Retinal pigment epithelial cell (primary cell): ENCODE measurements at places on chromosomes 11 and 22.

DNA sequence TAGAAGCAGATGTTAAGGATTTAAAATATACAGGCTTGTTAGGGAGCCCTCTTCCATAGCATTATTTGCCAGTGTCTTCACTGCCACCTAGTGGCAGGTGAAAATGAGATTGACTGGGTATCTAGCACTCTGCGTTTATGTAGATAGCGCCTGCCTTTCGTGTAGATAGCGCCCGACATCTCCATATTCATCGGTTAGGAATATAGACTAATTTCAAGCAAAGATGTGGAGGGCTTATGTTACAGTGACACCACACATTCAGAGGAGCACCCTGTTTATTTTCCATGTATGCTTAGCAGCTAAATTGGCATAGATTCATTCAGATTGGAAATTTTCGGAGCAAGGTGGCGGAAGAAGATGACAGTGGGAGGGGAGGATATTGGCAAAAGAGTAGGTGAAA lies 72.0 kb downstream of the SLC5A12 start:
- DNase-seq = peak; percentile 21

DNA sequence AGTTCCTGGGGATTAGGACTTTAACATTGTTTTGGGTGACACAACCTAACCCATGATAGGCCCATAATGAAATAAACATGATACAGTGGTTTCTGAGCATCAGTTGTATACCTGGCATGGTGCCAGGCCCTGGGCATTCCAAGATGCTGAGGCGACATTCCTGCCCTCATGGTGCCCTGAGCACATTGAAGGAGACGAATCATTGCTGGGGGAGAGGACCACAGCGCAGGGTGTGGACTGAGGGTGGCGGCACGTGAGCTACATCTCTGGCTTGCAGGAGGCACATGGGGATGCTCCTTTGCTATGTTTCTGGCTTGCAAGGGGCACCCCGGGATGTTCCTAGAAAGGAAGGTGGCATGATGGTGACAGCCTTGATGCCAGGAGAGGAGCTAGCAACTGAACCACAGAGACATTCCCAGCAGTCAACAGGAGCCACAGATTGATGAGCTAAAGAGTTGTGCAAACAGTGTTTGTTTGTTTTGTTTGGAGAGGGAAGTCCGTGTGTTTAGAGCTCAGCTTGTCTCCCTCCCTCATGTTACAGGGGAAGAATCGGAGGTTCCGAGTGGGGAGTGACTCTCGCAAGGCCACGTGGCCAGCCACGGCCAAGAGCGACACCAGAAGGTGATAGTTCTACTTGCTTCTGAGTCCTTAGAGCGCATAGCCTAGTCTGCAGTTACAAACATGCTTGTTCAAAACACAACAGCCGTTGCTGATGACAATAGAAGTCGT lies 106.4 kb downstream of the MIAT start:
- DNase-seq = peak; percentile 45

DNA sequence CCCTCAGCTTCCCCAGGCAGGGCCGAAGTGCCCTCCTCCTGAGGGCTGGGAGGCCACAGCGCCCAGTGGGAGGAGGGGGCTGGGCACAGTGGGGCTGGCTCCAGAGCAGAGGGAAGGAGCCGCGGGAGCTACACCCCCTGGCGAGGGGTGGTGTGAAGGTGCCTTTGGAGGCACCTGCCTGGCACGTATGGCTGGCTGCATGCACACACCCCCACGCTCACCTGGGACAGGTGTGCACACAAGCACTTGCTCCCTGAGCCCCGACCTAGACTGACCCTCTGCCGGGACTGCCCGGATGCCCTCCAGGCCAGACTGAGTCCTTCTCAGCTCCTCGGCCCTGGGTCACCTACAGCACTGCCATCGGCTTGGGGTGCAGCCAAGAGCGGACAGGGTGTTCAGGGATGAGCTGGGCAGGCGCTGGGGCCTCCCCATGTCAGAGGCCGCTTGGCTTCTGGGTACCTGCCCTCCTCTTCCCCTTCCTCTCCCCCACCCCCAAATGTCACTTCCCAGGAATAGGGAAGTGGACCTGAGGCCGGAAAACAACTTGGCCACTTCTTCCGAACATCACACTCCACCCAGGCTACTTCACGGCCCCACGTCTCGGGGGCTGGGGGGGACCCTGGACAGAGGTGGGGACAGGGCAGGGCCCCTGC lies 7.4 kb upstream of the PIM3 start:
- no peak for DNase-seq

DNA sequence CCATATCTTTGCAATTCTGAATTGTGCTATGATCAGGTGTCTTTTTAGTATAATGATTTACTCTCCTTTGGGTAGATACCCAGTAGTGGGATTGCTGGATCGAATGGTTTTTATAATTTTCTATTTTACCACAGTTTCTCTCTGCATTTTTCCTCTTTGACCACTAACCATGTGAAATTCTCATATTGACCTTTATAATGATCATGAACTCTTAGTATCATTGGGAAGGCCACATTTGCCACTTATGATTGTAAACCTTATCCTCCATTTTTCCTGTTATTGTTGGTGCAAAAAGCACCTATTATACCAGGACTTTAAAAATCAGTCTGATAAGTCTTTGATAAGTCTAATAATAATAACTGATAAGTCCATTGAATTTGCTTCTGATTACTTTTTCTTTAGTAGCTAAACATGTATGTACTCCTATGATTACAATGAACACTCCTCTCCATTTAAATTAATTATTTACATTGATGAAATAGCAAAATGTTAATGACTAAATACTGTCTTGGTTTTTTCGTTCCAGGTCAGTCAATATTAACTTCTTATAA lies 9.6 kb downstream of the NEAT1 start:
- DNase-seq = no peak

DNA sequence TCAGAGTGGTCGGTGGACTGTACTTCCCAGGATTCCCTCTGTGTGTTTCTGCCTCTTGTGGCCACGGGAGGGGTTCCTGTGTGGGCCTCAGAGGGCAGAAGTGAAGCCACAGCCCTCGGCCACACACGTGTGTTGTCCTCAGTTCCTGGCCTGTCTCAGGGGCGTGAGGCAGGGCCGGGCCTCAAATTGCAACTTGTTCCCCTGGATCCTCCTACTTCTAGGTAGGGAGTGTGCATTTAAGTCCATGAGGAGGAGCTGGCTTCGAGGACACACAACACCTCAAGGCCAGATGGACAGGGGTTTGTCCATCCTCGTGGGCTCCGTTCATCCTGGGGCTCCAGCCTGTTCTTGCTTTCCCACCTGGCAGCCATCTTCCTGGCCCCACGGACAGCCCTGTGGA lies 573.0 kb downstream of the TBC1D22A start:
- DNase-seq = no peak

GRCh38 chr22:22752556-22753477 lies 108.4 kb downstream of the GGTLC2 start:
- no peak for DNase-seq

GRCh38 chr22:26912655-26913345 lies 255.4 kb downstream of the MIAT start:
- no peak for DNase-seq

DNA sequence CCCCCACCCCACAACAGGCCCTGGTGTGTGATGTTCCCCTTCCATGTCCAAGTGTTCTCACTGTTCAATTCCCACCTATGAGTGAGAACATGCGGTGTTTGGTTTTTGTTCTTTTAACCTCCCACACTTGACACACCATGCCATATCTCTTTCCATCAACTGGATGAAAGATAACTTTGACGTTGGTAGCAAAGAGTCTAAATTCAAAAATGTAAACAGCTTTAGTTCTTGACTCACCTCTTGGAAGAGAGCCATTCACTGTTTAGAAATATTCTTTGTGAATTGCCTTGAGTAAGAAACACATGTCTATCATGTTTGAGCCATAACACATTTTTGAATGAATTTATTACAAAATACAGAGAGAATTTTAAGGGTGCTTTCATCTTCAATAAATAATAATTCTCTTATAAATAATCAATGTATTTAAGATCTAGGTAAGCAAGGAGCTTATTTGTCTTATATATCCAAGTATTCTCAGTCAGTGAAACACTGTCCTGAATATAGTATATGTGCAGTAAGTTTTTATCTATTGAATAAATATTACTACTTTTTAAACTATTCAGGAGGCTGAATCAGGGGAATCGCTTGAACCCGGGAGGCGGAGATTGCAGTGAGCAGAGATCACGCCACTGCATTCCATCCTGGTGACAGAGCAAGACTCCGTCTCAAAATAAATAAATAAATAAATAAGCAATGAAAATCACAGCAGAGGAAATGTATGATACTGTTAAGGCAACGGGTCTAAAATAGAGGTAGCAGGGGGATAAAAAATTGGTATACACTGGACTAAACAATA lies 6.7 kb downstream of the CARD18 start:
- peak; percentile 66 for DNase-seq

DNA sequence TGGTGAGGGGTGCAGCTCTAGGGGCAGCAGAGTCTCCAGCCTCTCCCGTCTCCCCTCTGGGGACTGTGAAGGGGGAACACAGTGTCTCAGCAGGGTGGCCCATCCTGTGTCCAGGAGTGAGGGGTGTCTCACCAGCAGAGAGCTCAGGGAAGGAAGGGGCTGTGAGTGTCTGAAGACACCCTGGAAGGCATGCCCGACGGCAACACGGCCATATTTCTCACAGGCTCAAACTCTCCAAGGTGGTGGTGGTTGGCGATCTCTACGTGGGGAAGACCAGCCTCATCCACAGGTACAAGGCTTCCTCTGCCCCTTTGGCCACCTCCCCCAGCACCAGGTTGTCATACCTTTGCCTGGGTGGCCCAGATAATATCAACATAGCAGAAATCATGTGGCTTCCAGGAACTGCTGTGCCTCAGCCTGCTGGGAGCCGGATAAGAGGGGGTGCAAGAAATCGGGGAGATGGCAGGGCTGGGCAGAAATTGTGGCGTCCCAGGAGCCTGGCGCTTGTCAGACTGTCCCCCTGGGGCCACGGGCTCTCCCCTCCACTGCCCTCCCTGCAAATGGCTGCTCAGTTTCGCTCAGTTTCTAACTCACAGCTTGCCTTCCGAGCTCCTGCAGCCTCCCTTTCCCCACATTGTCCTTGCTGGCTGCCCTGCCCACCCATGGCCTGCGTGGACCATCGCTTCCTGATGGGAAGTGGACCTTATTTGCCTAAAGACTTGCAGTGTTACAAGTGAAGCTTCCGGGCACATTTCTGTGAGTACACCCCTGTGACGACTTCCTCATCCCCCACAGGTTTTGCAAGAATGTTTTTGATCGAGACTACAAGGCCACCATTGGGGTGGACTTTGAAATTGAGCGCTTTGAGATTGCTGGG lies 7.2 kb downstream of the RAB36 start:
- no peak for DNase-seq

DNA sequence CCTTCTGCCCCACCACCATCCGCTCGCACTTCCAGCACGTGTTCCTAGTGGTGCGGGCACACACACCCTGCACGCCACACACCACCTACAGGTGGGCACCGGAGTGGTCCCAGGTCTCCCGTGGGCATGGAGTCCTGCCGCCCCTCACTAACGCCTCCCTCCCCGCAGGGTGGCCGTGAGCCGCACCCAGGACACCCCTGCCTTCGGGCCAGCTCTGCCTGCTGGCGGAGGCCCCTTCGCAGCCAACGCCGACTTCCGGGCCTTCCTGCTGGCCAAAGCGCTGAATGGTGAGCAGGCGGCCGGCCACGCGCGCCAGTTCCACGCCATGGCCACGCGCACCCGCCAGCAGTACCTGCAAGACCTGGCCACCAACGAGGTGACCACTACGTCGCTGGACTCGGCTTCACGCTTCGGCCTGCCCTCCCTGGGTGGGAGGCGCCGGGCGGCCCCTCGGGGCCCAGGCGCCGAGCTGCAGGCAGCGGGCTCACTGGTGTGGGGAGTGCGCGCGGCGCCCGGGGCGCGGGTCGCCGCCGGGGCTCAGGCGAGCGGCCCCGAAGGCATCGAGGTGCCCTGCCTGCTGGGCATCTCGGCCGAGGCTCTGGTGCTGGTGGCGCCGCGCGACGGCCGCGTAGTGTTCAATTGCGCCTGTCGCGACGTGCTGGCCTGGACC lies 8.5 kb downstream of the SIPA1 start:
- no peak for DNase-seq
